ENCODE measurements at places on chromosomes 7 and 10.

- DNase-seq, result no peak
These were observed 163.7 kb downstream of the WNT2 start for GRCh38 chr7:117158941-117159697.

- no peak for DNase-seq
These were observed 98.1 kb upstream of the AGBL3 start for GRCh38 chr7:134888141-134888740.

GRCh38 chr10:4474829-4475228 is 351.2 kb upstream of the AKR1E2 start:
- DNase-seq, result no peak

DNA sequence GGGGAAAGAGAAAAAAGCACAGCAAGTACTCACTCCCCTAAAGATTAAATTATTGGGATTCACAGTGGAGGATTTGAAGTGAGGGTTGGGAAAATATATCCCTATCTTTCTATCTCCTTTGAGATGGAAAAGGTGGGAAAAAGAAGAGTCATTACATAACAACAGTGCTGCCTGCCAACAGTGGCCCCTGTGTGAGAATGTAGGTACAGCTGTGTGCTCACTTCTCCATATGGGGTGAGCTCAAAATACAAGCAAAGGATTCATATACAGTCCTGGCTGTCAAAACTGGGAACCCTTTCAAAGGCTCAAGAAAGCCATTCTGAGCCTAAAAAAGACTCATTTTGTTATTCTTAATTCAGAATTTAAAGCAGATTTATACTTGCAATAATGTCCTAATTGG is 458.5 kb downstream of the GPAM start:
- DNase-seq, result no peak

GRCh38 chr7:151454932-151455530 is 15.1 kb upstream of the CRYGN start:
- no peak for DNase-seq

DNA sequence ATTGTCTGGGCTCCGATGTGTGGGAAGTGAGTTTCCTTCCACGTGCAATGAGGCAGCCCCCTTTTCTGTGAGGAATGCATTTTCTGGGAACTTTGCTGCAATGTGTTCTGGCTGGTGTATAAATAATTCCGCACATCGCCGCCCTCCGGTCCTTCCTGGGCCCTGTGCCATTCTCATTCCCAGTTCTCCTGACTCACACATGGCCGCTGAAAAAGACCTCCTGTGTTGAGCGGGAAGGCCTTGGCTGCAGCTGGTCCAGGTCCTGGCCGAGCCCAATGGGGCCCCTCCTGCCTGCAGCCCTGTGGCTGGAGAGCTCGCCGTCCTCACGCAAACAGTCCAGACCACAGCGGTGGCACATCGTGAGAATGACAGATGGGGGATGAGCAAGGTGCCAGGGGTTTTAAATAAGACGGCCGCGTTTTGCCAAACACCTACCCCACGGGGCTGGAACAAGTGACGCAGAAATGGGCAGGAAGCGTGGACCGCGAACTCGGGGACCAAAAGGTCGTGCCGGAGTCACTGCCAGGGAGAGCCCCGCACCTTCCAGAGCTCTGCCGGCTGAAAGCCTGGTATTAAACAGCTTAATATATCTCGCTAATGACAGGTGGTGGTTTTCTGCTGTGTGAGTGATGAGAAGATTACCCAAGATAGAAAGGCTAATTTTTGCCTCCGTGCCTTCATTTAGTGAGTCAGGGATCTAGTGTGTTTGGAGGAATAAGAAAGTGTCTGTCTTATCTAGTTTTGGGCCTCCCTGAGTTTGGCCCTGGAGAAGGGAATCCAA is 37.0 kb downstream of the FAM20C start:
- no peak for DNase-seq

DNA sequence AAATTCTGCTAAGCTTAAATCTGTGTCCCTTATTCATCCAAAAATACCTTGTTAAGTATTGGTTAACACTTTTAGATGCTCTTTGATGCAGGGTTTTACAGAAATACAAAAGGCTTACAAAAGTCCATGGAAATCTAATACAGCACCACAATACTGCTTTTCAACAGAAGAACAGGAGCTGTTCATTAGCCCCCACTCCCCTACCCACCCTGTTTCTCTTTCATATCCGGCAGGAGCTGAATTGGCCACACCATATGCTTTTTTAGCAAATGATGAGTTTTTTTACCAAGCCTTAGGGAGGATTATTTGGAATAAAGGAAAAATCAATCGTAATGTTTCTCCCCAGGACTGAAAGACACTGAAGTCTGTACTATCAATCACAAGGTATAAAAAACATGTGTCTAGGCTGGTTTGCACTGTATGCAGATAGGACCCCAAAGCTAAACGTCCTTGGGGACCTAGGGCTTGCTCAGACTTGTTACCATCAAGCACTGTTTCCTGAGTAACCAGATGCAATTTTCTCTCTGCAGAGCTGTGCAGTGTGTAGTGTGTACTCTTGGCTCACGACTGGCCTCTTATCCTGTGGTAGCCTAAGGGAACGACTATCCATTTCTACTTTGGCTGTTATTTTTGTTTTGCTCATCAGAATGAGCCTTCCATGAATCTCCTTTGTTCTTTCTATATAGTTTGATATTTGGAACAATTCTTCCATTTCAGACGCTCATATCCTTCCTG is 143.3 kb upstream of the LRGUK start:
- no peak for DNase-seq

- no peak for DNase-seq
These were observed 4.0 kb upstream of the COL28A1 start for GRCh38 chr7:7539711-7540110.

- peak; percentile 1 for DNase-seq
These were observed 168.5 kb downstream of the TEX36 start for GRCh38 chr10:125514206-125515162.

GRCh38 chr7:106089647-106090046 is 22.5 kb downstream of the SYPL1 start:
- DNase-seq, result no peak

DNA sequence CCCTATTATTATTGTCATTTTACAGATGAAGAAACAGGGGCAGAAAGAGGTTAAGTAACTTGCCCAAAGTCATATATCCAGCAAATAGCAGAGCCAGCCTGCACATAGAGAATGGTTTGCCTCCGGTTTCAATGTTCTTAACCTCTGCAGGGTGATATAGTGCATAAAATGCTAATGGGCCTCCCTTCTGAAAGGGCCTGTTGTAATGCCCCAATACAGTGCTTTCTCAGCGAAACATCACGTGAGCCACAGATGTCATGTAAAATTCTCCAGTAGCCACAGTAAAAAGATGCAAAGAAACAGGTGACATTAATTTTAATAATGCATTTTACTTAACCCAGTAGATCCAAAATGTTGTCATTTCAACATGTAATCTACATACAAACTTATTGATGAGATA is 38.1 kb downstream of the LRGUK start:
- DNase-seq, result no peak

GRCh38 chr10:125457406-125457805 is 225.6 kb downstream of the TEX36 start:
- DNase-seq, result no peak

- no peak for DNase-seq
These were observed 3.6 kb upstream of the GIMAP7 start for GRCh38 chr7:150511048-150511447.

DNA sequence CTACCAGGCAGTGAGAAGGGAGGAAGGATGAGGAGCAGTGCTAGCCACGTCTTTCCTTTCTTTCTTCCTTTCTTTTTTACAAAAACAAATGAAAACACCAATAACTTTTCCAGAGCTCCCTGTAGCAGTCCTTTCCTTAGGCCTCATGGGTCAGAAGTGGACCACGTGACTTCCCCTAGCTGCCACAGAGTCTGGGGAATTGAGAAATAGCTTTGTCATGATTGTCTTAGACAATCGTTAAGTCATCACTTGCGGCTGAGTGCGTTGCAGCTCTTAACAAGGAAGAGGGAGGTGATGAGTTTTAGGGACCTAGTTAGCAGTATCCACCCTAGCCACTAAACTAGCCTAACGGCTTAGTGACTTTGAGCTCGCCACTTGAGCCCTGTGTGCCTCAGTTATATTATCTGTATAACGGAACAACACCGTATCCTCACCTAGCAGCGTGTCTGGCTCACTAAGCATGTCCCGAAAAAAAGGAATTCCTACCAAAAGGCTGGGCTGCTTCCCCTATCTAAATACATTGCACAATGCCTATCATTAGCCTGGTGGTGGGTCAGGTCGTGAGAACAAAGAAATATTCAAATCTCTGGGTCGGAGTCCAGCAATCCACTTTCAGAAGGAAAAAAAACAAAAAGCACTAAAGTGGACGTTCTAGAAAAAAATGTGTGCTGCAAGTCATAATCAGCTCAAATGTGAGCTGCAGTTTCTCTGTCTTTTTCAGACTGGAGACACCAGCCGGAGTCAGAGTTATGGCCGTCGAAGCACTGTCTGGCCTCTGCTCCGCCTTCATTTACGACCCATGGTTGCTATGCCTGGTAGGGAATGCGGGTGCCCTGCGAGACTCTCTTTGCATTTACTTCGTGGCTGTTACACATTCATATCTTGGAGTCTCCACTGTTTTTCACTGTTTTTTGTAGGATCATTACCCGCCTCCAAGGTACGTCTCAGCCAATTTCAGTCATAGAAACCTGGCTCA is 338.5 kb upstream of the FOXK1 start:
- no peak for DNase-seq

- no peak for DNase-seq
These were observed 192.2 kb downstream of the DIP2C start for GRCh38 chr10:497289-497688.

DNA sequence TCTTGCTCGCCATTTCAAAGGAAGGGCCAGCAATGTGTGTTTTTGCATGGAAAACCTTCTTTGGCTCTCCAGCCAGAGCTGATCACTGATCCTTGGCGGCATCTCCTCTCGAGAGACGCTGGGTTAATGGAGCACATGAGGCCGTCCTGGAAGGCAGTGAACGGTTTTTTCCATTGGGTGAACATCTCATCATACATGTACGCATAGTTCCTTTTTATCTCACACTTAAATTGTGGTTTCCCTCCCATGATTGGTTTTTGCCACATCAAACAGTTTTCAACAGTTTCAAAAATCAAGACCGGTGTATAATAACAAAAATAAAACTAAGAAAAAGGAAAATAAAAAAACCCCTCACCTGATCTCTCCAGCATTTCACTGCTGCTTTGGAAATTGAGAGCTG is 276.4 kb downstream of the TCF7L2 start:
- no peak for DNase-seq
